ENCODE measurements at places on chromosomes 12 and 14.
A peak's percentile ranks its signal among the peaks of the same experiment; 100 is the strongest.

DNA sequence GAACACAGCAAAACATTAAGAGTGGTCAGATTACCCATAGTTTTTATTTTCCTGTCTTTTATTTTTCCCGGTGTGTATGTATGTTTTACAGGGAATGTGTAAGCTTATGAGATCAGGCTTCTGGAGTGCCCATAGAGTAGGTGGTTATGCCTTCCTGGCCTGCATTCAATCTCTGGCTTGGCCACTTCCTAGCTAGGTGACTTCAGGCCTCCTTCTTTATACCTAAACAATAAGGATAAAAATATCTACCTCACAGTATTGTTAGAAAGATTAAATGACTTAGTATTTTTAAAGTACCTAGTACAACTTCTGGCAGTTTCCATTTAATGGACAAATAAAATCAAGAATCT is 42.4 kb downstream of the ITPR2 start:
- DNase-seq = peak; percentile 33

DNA sequence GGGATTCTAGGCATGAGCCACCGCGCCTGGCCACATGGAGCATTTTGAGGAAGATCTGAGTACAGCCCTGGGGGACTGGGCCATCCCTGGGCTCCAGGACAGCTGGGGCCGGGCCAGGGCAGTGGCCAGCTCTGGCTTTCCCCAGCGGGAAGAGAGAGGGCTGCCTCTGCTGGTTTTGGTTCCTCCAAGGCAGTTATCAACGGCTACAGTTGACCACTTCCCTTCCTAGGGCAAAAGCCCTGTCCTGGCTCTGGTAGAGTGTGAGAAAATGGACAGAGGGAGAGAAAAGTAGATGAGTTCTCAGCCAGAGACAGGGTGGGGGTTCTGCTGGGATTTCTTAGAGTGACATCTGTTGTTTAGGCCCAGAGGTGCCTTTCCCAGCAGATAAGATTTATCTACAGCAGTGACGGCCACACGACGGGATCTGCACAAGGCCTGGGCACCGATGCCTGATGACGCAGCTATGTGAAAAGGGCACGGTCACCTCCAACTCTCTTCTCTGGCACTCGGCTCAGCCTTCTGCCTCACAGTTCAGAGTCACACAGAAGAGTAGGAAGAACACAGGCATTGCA is 5.5 kb upstream of the HVCN1 start:
- DNase-seq = peak; percentile 60

DNA sequence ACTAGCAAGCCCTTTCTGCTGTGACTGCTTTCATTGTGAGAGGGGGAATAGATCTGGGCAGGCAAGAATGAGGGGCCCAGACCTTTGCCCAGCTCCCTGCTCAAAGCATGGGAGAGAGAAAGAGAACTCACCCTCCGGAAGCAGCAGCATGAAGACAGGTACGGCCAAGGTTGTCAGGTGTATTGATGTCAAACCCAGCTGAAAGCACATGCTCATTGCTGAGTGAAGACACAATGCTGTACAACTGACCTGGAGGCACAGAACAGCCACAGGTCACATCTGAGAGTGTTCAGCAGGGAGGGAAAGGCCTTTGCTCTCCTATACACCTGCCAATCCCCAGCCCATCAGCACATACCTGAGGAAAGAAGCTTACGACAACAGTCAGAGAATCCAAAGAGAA is 5.5 kb downstream of the ANKRD52 start:
- DNase-seq = no peak

- no peak for DNase-seq
Measured at GRCh38 chr12:77152623-77153193, 87.3 kb upstream of the E2F7 start.

DNA sequence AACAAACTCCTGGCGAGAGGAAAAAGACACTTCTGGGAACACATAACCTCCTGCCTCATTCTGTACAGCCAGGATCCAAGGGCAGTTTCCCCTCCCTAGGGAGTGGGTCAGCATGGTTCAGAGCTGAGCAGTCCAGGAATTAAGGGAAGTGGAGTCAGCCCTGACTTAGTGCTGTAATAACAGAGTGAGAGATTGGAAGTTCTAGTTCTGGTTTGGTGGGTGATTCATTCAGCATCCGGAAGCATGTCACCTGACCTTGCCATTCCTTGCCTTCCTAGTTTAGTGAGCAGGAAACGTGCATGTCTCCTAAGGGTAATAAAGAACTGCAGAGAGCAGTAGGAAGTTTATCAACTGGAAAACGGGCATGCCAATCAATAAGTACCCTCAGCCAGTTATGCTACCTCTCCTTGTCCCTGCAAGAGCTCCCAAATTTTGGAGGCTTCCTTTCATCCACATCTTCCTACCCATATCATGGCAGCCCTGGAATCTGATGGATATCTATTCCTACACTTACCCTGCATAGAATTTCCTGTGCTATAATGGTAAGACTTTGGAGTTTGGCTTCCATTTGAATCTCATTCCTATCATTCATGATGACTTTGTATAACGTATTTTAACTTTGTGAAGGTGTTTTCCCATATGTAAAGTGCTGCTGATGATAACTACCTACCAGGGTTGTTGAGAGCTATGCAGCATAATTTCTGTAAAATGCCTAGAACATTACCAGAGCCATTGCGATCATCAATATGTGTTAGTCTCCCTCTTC is 28.5 kb upstream of the MAGOHB start:
- no peak for DNase-seq

GRCh38 chr14:69848156-69848555 is 31.1 kb upstream of the SMOC1 start:
- no peak for DNase-seq

GRCh38 chr14:63371033-63371432 is 52.3 kb upstream of the GPHB5 start:
- no peak for DNase-seq

GRCh38 chr12:51970904-51971646 is 19.6 kb downstream of the ACVR1B start:
- DNase-seq = no peak

GRCh38 chr14:104348741-104349140 is 210.4 kb downstream of the KIF26A start:
- DNase-seq = no peak

- DNase-seq = no peak
Measured at GRCh38 chr12:127245009-127245408, 1022.0 kb upstream of the TMEM132C start.

DNA sequence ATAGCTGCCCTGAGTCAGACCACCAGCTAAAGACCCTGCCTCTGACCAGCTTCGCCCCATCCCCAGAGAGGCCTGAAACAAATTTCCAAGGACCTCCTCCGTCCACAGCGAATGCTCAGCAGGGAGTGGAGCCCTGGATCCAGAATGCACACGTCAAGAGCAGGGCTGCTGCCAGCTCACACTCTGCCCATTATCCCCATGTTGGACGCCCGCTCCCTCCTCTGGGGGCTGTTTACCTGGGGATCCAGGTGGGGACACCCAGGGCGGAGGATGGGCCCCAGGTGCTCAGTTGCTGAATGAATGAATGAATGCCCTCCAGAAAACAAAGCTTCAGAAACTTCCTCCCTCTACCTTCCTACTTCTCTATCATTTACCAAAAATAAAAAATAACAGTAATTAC is 18.1 kb downstream of the BCL11B start:
- no peak for DNase-seq

- DNase-seq = no peak
Measured at GRCh38 chr12:59632408-59632807, 36.6 kb downstream of the SLC16A7 start.

DNA sequence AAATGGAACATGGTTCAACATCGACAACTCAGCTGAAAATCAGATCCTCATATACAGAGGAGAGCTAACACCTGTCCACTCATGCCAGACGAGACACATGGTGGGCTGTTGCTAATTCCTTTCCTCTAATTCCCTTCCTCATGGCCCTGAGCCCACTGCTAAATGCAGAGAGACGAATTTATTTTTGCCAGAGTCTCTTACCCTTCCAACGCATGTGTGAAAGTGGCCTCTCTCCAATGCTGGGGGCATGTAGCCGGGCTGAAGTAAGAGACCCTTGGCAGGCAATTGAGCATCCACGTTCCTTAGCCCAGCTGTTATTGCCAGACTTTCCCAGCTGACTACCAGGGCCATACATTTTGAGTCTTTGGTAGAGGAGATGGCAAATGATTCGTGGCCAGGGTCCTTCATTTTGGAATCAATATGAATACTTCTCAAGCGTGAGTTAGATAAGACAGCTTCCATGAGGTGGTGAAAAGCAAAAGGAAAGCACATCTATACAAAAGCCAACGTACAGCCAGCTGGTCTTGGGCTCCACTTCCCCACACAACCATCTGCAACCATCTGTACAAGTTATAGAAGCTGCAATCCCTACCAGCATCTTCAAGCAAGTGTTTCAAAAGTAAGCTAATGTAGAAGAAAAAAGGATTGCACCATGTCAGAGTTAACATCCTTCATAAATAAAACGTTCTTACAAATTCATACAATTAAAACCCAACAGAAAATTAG is 28.6 kb downstream of the CORO1C start:
- DNase-seq = no peak

- DNase-seq = no peak
Measured at GRCh38 chr14:73645248-73645610, 443 bp downstream of the DNAL1 start.

GRCh38 chr12:73159954-73160353 is 887.8 kb downstream of the TRHDE start:
- DNase-seq = no peak

GRCh38 chr12:88726806-88727720 is 146.8 kb upstream of the KITLG start:
- DNase-seq = no peak

DNA sequence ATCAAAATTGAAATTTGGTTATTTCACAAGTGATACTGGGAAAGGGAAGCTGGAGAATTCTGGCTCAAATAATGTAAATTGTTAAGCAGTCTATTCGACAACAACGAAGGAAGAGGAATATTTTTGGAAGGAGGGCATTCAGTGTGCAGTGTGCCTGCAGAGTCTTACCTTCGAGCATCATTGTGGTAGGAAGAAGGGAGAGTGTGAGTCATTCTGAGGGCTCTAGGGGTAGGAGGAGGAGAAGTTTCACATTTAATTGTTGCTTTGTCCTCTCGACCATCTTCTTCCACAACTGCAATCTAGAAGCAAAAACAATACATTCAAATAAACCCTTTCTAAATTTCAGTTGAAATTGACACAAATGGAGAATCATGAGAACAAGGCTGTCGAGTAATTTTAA is 263.0 kb downstream of the ACSS3 start:
- DNase-seq = no peak

- DNase-seq = no peak
Measured at GRCh38 chr12:88325076-88325815, 183.1 kb downstream of the TMTC3 start.

- DNase-seq = no peak
Measured at GRCh38 chr12:31260840-31261239, 65.1 kb downstream of the SINHCAF start.

GRCh38 chr12:65232476-65233077 is 45.9 kb upstream of the MSRB3 start:
- no peak for DNase-seq

- DNase-seq = no peak
Measured at GRCh38 chr12:48966177-48966895, 5.2 kb downstream of the WNT10B start.

GRCh38 chr14:98955036-98955740 is 316.8 kb downstream of the BCL11B start:
- no peak for DNase-seq

DNA sequence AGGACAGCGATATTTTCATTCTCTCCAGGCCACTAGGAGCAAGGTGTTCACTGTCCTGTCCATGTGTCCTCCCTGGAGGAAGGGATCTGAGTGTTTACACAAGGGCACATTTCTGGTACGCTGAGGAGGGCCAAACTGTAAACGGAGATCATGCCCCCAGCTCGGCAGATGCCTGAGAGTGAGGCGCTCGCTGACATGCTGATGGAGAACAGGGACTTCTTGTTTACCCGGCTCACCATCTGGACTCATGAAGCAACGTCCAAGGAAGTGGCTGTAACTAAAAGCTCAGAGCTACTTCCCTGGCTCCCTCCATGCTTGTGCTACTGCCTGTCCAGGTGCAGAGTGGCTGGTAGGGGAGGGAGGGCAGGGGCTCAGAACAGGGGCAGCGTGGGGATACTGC is 43.4 kb upstream of the KCNA1 start:
- no peak for DNase-seq

DNA sequence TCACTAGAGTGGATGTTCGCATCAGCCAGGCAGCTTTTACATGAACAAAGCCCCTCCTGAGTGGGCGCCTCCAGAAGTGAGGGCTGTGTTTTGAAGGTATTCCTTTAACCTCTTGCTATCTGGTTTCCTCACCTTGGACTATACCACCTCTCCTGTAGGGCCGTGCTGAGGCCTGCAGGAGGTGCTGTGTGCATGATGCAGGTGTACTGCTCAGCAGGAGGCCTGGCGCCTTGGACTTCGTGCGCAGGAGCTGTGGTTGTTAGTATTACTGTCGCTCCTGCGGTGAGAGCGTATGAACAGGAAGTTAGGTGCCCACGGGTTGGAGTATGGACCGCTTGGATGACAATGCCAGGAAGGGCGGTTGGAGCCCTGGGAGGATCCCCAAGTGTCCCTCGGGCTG is 130.7 kb downstream of the TSPAN9 start:
- no peak for DNase-seq

DNA sequence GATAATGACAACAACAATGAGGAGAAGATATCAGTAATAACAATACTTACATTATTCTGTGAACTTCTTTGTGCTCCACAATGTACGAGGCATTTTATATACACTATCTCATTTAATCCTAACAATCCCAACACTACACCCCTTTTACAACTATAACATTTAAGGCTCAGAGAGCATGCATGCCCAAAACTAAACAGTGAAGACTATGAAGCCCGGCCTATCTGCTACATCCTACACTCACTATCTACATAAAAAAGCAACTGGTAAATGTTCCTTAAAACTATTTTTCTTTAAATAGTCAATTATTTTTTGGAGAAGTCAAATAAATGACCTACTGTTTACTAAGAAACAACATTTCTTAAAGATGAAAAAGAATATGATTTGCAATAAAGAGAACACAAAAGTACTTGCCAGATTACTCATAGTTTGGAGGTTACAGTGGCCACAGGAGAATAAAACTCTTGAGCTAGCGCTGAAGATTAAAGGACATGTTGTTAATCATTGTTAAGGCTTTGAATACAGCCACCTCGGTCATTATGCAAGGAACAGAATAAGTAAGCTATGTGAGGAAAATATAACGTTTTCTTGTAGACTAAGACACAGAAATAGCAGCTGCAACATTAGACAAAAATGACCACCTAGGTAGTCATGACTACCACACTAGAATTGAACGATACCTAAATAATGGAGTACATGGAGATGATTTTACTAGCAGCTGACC is 56.7 kb downstream of the EPS8 start:
- no peak for DNase-seq

GRCh38 chr14:96987086-96987474 is 189.9 kb downstream of the VRK1 start:
- DNase-seq = no peak
